Right atrium auricular region (tissue), 2 donors: ENCODE measurements at places on chromosomes 13 and 19. TPM values are rescaled to one million over a fixed set of nuclear protein-coding genes. Genes with fewer than 3 reads are reported as not detected.

ZNF100 gene
- total RNA-seq = 2.8 TPM

LGALS14 gene
- total RNA-seq = not detected

MADCAM1 gene
- not detected for total RNA-seq

GRCh38 chr19:2274931-2275535 is 6.9 kb downstream of the PEAK3 start:
- DNase-seq = peak; percentile 77
- no peaks in the 10 kb centered on the region for H3K4me1 ChIP-seq
- H3K27ac ChIP-seq = peak overlapping the region; percentile 32
- peaks cover 35% of the 10 kb centered on the region for H3K36me3 ChIP-seq
